ENCODE measurements at places on chromosomes 1 and 21.

GRCh38 chr1:180003026-180003695 lies 48.6 kb downstream of the CEP350 start:
- no peak for DNase-seq

DNA sequence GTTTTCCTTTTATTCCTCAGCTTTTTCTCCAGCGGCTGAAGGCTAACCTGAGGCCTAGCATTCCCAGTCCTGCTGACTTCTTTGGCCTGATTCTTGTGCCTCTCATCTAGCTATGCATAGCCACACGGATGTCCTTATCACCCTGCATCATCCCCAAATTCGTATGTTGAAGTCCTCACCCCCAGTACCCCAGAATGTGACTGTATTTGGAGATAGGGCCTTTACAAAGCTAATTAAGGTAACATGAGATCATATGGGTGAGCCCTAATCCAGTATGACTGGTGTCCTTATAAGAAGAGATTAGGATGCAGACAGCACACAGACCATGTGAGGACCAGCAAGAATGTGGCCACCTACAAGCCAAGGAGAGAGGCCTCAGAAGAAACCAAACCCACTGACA lies 44.6 kb downstream of the CDCP2 start:
- no peak for DNase-seq

- DNase-seq: no peak
Observed at GRCh38 chr1:82152356-82153271, 351.9 kb downstream of the ADGRL2 start.

DNA sequence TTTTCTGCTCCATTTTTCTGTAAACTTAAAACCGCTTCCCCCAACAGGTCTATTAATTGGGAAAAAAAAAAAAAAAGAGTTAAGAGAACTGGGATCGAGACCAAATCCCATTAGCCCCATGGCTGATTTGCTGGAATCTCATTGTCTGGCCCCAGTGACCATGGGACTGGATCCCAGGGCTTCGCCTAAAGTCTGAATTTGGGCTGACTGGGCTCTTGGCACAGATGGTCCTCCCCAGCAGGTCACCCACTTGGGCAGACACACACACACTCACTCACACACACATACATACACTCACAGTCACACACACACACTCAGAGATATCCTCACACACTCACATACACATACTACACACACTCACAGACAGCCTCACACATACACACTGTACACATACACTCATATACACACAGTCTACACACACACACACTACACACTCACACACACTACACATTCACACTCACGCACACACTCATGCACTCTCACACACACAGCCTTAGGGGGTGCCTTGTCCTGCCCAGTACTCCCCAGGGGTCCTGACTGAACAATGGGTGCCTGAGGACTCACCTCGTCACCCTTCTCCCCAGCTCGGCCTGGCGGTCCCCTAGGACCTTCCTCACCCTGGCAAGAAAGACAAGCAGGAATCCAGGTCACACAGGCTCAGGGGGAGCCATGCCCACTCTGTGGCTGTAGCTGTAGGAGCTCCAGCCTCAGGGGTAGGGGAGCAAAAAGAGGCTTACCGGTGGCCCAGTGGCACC lies 7.5 kb downstream of the COL9A2 start:
- no peak for DNase-seq

GRCh38 chr1:113747376-113747775 lies 11.9 kb downstream of the PHTF1 start:
- DNase-seq: no peak

GRCh38 chr1:242800521-242800920 lies 276.0 kb upstream of the PLD5 start:
- no peak for DNase-seq

GRCh38 chr1:236724506-236724905 lies 38.2 kb downstream of the ACTN2 start:
- DNase-seq: no peak

GRCh38 chr1:20371411-20371810 lies 80.7 kb downstream of the VWA5B1 start:
- no peak for DNase-seq

GRCh38 chr1:4792565-4792964 lies 138.2 kb downstream of the AJAP1 start:
- DNase-seq: no peak

- no peak for DNase-seq
Observed at GRCh38 chr1:228723287-228723686, 12.0 kb upstream of the RHOU start.

Measured in CD4-positive, alpha-beta memory T cell (primary cell).